ENCODE measurements at places on chromosomes 5 and 9. TPM values are rescaled to one million over a fixed set of nuclear protein-coding genes. Genes with fewer than 3 reads are reported as not detected.

Gene RICTOR
- total RNA-seq = 34.6 TPM

Gene PDLIM4
- 0.79 TPM for total RNA-seq

Gene ZNF354B
- 12.9 TPM for total RNA-seq

GRCh38 chr5:926417-927171 lies 33.9 kb downstream of the TRIP13 start:
- DNase-seq = peak; percentile 56
- H3K4me3 ChIP-seq = peak overlapping the region; percentile 74
- no peaks in the 10 kb centered on the region for H3K36me3 ChIP-seq

- H3K27ac ChIP-seq = no peak overlapping the region
- peaks cover 3% of the 10 kb centered on the region for H3K36me3 ChIP-seq
- peaks cover 10% of the 10 kb centered on the region for H3K4me1 ChIP-seq
- no peak for DNase-seq
These were observed 36.4 kb downstream of the ZCCHC9 start for GRCh38 chr5:81337803-81338202.

GRCh38 chr9:1759009-1759408 lies 256.1 kb upstream of the SMARCA2 start:
- H3K4me1 ChIP-seq = no peaks in the 10 kb centered on the region
- H3K27me3 ChIP-seq = peaks cover 18% of the 10 kb centered on the region
- no peak overlapping the region for H3K4me3 ChIP-seq
- no peak overlapping the region for H3K27ac ChIP-seq

GRCh38 chr5:112348387-112348786 lies 70.7 kb downstream of the EPB41L4A start:
- no peak overlapping the region for H3K4me3 ChIP-seq
- H3K27ac ChIP-seq = no peak overlapping the region
- H3K27me3 ChIP-seq = no peaks in the 10 kb centered on the region
- no peaks in the 10 kb centered on the region for H3K4me1 ChIP-seq
- H3K36me3 ChIP-seq = no peaks in the 10 kb centered on the region
- DNase-seq = no peak

DNA sequence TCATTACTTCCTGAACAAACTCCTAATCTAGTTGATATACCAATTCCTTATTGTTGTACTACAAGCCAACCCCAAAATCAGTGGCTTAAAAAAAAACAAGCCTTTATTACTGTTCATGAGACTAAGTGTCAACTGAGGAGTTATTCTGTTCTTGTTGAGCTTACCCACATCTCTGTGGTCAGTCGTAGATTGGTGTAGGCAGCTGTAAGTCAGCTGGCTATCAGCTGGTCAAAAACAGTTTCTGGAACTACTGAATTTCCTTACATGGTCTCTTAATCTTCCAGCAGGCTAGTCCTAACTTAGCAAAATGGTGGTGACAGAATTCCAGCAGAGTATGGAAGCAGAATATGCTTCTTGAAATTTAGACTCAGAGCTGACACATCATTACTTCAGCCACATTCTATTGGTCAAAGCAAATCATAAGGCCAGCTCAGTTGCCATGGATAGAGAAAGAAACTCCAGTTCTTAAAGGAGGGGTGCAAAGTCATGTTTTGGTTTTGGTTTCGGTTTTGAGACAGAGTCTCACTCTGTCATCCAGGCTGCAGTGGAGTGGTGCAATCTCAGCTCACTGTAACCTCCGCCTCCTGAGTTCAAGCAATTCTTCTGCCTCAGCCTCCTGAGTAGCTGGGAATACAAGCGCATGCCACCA lies 386.1 kb upstream of the MPDZ start:
- no peak for DNase-seq
- H3K27me3 ChIP-seq = no peaks in the 10 kb centered on the region
- no peak overlapping the region for H3K27ac ChIP-seq

- H3K4me3 ChIP-seq = no peak overlapping the region
- H3K4me1 ChIP-seq = no peaks in the 10 kb centered on the region
- no peaks in the 10 kb centered on the region for H3K27me3 ChIP-seq
These were observed 154.4 kb upstream of the COX7C start for GRCh38 chr5:86463339-86463738.
